8988T (cell line): ENCODE measurements at places on chromosomes 2 and 18.

- DNase-seq: no peak
Observed at GRCh38 chr2:66531155-66531554, 96.2 kb downstream of the MEIS1 start.

DNA sequence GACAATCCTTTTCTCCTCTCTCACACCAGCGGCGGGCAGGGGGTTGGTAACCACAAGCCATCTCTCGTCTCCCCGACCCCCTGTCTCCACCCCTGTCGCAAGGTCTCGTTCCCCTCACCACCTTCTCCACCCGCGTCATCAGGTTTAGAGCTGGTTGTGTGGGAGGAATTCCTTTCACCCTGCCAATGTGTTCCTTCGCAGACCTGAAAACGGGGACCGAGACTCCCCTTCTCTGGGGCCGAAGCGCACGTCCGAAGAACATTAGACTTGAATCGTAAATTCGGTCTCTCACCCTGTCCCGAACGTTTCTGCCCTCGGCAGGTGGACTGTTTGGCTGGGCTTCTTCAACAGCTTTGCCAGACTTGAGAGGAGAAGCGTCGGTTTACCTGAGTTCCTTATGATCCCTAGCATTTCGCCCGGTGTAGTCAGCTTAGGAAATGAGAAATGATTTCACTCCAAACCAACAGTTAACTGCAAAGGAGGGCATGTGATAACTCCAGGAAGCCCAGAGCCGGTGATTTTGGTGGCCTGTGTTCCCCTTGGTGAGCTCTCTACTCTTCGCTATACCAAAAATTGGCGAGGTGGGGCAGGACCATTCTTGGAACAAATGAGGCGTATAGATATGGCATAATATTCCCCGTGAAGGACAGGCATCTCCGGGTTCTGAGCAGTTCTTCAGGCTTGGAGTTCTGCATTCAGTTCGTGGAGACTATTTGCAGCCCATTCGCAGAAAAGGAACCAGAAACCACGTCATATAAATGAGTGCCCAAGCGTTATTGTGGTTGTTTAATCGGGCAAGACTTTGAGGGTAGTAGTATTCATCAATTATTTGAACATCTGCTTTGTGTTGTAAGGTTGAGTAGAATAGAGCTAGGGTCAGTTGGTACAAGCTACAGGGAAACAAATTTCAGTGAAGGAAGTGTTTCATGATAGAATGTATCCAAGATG, 694 bp downstream of the CFAP36 start:
- DNase-seq: no peak

DNA sequence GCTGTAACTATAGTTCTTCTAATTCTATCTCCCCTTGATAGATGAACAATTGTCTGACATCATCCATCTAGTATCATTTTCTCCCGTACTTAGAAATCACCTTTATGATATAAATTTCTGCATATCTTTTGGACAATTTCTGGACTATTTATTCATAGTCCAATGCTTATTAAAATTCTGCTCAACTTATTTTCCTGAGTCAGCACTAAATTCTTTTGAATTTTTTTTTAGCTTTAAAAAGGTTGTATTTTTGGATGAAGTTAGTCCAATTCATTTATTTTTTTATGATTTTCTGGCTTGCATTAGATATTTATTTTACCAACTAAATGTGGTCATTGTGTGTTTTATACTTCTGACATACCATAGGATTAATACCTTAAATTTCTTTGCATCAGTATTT, 538.5 kb upstream of the DCC start:
- DNase-seq: no peak

GRCh38 chr2:61833971-61834370, 19.9 kb downstream of the FAM161A start:
- no peak for DNase-seq

DNA sequence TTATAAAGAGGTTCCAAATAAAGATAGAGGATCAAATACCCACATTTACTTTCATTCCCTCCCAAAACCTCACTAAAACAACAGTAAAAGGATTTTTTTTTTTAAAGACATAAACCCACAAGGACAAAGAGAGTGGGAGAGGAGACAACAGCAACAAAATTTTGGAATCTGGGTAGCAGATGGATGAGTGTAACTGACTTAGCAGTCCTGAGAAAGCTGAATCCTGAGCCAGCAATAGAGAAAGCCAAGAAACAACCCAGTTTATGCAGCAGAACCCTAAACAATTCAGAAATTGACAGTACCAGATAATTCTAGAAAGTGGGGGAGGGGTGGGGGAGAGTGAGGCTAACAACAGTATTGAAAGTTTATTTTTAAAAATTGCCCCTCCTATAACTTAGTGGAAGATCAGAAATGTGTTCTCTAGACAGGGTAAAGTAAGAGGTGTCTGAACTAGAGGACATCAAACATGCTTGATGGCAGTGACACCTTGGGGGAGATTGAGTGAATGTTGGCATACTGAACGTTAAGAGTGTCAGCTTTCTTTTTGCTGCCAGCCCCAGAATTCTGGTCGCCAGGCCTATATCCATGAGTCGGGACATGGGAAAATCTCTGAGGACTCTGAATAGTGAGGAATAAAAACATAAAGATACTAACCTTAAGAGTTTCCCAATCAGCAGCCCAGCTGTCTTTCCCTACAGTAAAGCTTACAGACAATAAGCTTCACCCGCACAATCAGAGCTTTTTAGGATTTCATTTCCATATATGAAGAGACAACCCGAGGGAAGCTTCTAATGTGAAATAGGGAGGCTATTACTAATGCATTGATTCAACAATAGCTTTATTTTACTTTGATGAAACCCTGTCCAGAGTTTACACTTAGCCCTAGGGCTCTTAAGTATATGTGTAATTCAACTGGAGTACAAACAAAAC, 128.0 kb upstream of the ALPP start:
- no peak for DNase-seq

DNA sequence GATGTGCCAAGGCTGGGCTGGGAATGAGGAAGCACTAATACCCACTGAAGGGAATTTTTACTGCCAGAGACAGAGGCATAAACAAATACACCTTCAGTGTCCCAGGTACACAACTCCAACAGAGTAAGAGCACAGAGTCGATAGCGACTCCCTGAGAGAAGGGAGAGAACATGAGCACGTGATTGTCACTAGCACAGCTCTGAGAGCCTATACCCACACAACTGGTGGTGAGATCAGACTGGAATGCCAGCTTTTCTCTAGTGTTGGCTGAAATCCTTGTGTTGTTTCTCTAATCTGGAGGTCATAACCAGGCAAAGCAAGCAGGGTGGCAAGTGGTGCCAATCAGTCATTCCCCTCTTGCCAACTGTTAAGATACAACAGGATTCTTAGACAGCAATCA, 377.2 kb downstream of the CNTNAP5 start:
- DNase-seq: no peak

DNA sequence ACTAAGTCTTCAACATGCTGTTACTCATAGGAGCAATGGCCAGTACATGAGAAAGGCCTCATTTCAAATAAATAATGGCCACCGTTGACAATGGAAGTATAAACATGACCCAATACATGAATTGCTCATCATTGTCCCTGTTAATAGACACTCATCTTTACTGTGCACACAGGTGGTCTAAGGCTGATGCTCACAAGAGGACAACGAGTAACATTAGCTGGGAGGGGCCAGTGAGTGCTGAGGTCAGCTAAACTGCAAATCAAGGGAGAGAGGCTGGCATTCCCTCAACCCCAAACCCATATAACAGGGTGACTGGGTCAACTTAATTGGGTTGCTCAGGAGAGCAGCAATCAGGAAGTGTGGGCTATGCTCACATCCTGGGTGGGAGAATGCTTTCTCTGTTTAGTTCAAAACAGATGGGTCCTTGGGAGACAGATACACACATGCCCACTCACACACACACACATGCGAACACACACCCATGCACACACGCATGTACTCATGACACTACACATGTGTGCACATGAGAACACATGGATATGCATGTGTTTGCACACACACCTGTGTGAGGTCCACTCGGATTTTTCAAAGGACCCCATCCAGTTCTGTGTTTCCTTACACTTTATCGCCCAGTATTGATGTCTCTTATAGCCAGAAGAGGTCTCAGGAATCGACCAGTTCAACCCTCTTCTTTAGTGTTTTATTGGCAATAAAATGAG, 172.0 kb downstream of the INHBB start:
- DNase-seq: no peak

- DNase-seq: peak; percentile 37
Observed at GRCh38 chr18:58863539-58864145, 1.0 kb upstream of the ZNF532 start.
